ENCODE measurements at places on chromosomes 5 and 9. TPM values are rescaled to one million over a fixed set of nuclear protein-coding genes. Genes with fewer than 3 reads are reported as not detected.

Gene SLC36A2
- total RNA-seq: not detected

Gene GCNT1
- total RNA-seq: 15.3 TPM

Gene GGTA1
- not detected for total RNA-seq

DNA sequence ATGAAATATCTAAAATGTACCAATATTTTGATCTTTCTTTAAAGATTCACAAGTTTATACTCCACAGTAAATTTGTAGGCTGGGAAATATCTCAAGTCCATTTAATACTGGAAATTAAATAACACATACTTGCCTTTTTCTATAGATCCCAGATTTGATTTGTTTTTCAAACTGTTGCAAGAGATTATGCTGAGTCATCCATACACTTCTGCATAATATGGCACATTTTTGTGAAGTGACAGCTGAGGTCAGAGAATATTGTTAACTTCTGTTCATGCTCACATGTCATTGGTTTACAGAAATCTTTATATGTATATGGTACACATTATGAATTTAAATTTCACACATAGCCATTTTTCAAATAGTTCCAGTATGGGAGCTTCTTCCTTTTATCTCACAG is 1066.3 kb upstream of the NUDT12 start:
- H3K4me3 ChIP-seq: no peak overlapping the region
- no peak overlapping the region for H3K27ac ChIP-seq
- DNase-seq: no peak

DNA sequence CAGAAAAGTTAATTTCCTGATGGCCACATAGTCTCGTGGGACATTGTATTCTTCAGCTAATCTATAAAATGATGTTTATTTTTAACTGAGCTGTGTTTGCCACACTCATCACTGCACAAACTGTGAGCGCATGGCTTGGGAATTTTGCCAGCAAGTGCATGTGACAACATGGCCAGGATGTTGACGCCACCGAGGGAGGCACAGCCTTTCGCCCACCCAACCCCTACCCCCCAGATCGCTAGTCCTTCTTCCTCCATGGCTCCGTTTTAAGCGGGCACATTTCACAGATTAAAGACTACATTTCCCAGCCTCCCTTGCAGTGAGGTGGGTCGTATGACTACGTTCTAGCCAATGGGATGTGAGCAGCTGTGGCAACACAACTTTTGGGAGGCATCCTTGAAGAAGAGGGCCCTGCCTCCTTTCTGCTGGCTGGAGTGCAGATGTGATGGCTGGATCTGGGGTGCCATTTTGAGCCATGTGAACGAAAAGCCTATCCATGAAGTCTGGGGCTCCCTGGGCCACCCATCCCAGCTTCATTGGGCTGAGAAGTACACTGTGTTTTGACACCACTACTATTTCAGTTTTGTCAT is 7.9 kb downstream of the NRARP start:
- H3K4me3 ChIP-seq: no peak overlapping the region
- no peak overlapping the region for H3K27ac ChIP-seq
- no peaks in the 10 kb centered on the region for H3K27me3 ChIP-seq
- no peaks in the 10 kb centered on the region for H3K36me3 ChIP-seq
- no peaks in the 10 kb centered on the region for H3K4me1 ChIP-seq

DNA sequence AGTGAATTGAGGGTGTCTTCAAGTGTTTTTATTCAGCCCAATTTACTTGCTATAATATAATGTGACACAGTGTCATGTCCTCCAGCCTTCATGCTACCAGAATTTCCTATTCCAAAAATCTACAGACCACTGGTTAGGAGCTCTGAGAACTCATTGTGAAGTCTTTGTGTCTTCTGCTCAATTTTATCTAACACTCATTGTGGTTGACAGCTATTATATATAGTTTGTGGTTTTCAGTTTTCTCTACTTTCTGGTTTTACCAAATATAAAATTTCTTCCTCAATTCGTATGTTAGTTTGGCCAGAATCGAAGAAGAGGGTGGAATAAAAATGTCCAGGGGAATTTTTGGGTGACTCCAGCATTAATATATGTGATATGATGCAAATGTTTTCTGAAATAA is 509.3 kb upstream of the NUDT12 start:
- no peak overlapping the region for H3K4me3 ChIP-seq
- H3K27me3 ChIP-seq: no peaks in the 10 kb centered on the region
- no peak overlapping the region for H3K27ac ChIP-seq
- no peak for DNase-seq
- no peaks in the 10 kb centered on the region for H3K4me1 ChIP-seq

GRCh38 chr5:160484678-160485077 is 63.0 kb downstream of the PTTG1 start:
- no peaks in the 10 kb centered on the region for H3K36me3 ChIP-seq
- H3K27ac ChIP-seq: no peak overlapping the region
- DNase-seq: no peak
- H3K4me3 ChIP-seq: no peak overlapping the region
- no peaks in the 10 kb centered on the region for H3K4me1 ChIP-seq

DNA sequence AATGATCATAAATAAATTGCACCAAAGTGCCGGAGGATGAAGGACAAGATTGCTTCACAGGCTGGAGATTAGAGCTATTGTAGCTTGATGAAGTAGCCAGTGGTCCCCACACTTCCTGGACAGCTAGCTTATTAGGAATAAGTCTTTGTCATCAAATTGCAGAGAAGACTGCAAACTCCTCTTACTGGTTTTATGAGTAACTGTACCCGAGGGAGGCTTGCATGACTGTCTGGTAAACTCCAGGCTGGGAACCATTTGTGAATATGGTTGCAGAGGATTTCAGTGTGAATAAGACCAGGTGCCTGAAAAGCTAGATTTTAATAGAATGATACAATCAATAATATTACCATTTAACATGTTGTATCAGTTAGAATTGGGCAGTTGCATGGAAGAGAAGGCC is 36.5 kb upstream of the SEMA5A start:
- H3K36me3 ChIP-seq: no peaks in the 10 kb centered on the region
- no peaks in the 10 kb centered on the region for H3K4me1 ChIP-seq

DNA sequence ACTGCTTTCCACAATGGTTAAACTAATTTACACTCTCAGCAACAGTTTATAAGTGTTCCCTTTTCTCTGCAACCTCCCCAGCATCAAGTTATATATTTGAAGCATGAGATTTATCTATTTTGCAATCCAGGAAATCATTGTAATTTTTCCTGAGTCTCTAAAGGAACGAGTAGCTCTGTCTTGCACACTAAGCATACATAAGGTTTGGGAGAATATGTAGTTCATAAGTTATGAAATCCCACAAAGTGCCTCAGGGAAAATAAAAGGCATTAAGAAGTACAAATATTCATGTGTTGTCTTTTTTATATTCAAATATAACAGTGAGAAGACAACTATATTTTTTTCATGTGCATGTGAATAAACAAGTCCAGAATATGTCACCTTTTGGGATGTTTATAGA is 377.1 kb upstream of the RORB start:
- no peaks in the 10 kb centered on the region for H3K36me3 ChIP-seq
- DNase-seq: no peak
- H3K4me3 ChIP-seq: no peak overlapping the region

All from PC-9 (cell line).